SW480 (cell line): ENCODE measurements at places on chromosomes 16 and 17.

DNA sequence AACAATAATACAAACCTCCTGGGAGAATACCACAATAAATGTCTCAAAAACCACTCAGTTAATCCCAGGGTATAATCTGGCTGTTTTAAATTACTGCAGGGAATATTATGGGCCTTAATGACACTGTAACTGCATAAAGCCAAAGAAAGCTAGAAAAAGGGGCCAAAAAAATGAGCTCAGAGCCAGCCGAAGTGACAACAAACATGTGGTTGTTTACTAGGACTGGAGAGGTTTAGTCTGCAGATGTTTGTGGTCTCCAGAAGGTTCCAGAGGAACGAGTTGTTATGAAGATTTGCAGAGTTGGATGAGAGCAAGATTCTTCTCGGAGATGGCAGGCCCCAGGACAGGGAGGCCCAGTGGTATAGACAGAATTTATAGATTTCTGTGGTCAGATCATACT lies 97.1 kb upstream of the AKTIP start:
- no peak for DNase-seq

DNA sequence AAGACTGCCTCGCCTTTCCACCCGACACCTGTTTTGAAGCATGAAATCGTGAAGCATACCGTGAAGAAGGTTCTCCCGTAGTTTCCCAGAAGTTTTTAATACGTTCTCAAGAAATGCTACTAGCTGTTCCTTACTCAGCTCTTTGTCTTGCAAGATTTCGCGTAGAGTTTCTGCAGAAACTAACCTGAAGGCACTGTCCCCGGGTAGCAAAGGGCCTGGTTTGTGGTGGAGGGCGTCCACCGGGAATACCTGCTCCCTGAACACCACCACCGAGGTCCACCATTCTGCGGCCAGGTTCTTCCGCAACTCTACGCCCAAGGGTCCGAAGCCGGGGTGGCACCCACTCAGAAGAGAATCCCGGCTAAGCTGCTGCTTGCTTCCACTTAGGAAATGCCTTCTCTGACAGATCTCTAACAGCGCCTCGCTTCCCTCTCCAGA lies 487 bp downstream of the POLG2 start:
- peak; percentile 54 for DNase-seq

DNA sequence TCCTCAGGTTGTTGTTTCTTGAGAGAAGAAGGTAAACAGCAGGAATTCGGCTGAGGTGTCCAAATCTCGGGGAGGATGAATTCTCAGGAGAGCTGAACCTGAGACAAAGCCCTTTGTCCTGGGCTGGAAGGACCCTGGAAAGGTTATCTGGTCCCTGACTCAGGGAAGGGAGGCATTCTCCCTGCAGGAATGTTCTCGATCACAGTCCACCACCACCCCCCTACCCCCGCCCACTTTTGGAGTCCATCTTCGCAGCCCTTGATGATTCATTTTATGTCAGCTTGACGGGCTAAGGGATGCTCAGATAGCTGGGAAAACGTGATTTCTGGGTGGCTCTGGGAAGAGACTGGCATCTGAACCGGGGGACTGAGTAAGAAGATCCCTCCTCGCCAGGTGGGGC lies 1.4 kb upstream of the CEP295NL start:
- no peak for DNase-seq

GRCh38 chr17:57257195-57257894 lies 1.0 kb downstream of the MSI2 start:
- peak; percentile 22 for DNase-seq

- DNase-seq: peak; percentile 31
Observed at GRCh38 chr17:17700251-17700969, 19.2 kb downstream of the RAI1 start.

GRCh38 chr17:58396173-58396572 lies 21.2 kb downstream of the RNF43 start:
- DNase-seq: no peak

DNA sequence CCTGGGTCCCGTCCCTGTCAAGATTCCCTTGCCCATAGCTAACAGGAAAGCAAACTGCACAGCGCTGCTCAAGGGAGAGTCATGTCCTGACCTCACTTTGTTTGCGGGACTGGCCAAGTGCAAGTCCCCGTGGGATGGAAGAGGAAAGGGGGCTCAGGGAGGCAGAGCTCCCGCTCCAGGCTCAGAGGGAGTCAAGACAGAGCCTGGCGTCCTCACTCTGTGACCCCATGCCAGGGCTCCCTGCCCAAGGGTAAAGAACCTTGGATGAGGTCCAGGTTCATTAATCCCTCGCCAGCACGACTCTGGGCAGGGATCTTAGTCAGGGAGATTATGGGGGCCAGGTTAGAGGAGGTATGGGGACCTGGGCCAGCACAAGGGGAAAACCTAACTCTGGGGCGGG lies 51.5 kb upstream of the CBX4 start:
- DNase-seq: no peak

DNA sequence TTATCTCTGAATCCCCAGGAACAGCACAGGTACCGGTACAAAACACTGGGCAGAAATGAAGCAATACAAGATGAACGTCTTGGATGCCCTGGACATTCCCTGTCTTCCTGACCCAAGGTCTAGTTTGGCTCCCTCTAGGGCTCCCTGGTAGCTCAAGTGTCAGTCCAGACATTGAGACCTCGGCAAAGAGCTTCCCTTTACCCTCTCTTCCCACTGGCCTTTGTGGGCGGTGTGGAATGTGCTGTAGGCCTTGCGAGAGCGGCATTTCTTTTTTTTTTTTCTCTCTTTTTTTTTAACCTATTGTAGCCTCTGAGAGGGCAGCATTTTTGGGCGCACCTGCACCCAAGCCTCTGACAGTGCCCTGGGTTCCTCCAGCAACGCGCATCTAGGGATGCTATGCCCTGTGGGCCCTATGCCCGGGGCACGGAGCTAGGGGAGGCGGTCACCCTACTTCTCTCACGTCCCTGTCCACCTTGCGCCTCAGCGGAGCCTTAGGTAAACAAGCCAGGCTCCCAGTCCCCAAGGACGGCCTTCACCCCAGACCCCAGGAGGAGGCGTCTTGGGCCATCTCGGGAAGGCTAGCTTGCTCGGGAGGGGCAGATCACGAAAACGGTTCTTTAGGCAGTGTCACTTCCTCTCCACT lies 1.2 kb upstream of the NFATC3 start:
- DNase-seq: peak; percentile 62

DNA sequence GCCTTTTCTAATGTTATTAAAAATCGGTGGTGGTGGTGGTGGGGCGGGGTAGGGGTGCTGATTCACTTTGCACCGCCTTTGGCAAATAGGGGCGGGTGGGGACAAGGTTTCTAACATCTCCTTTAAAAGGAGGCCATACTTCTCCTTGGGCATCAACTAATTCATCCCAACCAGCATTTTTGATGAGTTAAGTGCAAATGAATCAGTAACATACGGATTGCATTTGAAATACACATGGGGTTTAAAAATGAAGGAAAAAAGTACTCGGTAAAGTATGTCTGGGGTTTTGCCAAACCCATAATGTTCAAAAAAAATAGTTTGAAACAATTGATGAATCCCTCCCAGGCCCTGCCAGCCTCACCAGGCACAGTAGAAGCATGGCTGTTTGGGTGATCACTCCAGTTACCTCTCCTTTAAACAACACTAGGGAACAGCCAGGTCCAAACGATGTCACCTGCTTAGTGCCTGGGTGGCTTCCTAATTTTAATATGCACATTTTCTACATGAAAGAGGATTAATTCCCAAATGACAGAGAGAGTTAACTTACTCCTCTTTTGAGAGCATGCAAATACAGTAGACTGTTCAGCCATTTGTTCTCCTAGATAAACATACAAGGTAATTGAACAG lies 107.2 kb downstream of the ANKFN1 start:
- DNase-seq: no peak

DNA sequence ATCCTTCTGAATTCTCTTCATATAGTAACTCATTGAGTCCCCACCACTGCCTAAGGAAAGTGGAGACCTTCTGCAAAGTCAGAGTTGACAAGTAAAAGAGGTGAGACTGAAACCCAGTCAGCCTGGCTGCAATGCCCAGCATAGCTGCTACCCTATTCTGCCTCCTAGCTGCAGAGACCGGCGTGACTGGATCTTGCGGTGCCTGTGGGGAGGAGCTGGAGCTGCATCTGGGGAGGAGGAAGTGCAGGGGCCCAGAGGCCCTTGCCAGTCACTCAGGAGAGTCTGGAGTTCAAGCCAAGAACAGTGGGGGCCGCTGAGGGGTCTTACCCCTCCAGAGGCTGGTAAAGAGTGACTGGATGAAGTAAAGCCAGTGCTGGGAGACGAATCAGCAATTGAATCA lies 35.0 kb upstream of the ZNF423 start:
- no peak for DNase-seq

GRCh38 chr17:63275971-63276745 lies 169.9 kb downstream of the CYB561 start:
- no peak for DNase-seq
